ENCODE measurements at places on chromosomes 3 and 15.

GRCh38 chr3:7207125-7207524, 346.2 kb downstream of the GRM7 start:
- DNase-seq = no peak

DNA sequence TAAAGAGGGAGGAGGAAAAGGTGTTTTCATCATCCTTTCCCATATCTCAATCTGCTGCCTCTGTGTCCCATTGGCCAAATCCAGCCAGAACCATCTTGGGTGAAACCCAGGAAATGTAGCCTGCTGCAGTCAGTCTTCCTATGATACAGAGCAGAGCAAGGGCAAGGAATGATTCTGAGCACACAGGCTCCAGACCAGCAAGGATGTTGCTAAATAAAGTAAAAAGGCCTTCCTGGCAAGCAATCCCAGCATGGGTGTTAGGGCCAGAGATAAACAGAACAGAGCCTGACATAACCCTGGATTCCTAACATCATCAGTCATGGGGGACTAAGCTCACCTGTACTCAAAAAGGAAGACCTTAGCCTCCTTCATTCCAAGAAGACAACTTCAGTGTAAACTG, 90.7 kb upstream of the AGTR1 start:
- no peak for DNase-seq

- peak; percentile 33 for DNase-seq
These were observed 203.8 kb upstream of the CD96 start for GRCh38 chr3:111338059-111338698.

GRCh38 chr3:175070946-175071345, 211.8 kb downstream of the NAALADL2 start:
- no peak for DNase-seq

DNA sequence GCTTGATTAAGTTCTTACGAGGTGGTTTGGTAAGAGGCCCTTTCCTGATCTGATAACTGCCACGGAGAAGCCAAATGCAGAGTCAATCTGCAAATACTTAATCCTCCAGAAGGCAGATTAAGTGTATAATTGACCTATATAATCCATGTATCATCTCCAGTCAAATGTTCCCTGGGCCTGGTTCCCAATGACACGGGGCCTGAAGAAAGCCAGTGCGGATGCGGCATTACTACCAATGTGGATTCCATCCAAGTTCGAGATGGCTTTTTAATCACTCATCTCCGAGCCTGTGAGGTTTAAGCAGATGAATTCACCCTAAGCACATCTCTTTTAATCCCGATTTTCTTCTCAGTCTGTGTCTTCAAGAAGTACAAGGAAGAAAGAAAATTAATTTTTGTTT, 60.0 kb upstream of the FEZF2 start:
- DNase-seq = no peak

DNA sequence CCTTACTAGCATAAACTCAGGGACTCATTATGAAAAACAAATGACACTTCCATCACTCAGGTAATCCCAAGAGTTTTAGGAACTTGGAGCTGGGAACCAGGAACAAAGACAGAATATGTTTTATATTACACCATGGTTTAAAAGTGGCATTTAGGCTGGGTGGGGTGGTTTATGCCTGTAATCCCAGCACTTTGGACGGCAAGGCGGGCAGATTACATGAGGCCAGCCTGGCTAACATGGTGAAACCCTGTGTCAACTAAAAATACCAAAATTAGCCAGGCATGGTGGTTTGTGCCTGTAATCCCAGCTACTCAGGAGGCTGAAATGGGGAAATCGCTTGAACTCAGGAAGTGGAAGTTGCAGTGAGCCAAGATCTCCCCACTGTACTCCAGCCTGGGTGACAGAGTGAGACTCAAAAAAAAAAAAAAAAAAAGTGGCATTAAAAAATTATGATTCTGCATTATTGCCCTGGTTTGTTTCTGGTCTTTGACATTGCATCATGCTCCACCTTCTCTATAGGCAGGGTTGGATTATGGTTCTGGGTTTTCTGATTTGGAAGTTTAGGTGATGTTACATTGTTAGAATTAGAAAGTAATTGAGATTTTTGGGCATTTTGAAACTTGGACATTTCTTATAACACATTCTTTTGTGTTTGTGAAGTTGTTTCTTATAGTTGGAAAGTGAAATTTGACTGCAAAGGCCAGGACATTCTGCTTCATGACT, 19.0 kb downstream of the SQOR start:
- DNase-seq = no peak

- no peak for DNase-seq
These were observed 259.8 kb upstream of the WNT5A start for GRCh38 chr3:55746808-55747413.

DNA sequence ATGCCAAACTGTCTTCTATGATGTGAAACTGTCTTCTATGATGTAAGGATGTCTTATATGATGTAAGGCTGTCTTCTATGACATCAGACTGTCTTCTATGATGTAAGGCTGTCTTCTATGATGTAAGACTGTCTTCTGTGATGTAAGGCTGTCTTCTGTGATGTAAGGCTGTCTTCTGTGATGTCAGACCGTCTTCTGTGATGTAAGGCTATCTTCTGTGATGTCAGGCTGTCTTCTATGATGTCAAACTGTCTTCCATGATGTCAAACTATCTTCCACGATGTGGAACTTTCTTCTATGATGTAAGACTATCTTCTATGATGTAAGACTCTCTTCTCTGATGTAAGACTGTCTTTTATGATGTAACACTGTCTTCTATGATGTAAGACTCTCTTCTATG, 27.9 kb downstream of the MGLL start:
- DNase-seq = no peak

DNA sequence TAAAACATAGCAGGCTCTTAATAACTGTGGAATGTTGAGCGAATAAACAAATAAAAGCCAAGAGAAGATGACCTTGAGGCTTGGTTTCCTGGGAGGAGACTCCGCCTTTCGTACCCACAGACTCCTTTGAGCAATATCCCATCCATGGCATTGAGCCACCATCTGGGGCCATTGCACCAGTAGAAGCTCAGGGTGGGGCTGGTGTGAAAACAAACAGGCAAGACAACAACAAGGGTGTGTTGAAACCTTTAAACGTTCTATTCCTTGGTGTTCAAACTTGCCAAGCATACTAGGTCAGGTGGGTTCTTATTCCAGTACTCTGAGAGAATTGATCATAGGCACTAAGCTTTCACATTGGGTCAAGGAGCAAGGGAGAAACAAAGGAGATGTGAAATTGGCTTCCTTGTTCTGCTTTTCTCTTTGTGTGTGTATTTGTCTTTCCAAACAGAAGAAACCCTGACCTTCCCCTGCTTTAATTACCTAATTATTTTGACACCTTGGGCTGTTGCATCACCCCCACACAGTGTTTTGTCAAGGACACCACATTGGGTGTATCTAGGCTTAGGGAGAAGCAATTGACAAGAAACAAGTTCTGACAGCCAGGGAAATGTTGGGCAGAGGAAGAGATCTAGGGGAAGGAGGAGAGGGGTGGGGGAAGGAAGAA, 105.1 kb upstream of the BCL6 start:
- DNase-seq = no peak

DNA sequence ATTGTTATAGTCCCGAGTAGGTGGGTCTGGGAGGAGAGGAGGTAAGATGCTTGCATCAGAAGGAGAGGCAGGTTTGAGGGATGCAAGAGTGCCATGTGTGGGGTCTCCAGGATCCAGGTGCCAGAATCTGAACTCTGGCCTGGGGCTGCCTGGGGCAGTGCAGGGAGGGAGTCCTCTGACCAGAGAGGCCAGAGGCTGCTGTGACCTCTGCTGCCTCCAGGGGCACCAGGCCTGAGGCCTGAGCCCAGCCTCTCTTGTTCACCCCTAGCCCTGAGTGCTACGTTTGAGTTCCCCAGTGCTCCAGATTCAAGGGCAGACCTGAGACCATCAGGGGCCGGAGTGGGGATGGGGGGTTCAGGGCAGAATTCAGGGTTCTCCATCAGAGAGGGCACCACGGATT, 7.4 kb downstream of the SLC38A3 start:
- no peak for DNase-seq

DNA sequence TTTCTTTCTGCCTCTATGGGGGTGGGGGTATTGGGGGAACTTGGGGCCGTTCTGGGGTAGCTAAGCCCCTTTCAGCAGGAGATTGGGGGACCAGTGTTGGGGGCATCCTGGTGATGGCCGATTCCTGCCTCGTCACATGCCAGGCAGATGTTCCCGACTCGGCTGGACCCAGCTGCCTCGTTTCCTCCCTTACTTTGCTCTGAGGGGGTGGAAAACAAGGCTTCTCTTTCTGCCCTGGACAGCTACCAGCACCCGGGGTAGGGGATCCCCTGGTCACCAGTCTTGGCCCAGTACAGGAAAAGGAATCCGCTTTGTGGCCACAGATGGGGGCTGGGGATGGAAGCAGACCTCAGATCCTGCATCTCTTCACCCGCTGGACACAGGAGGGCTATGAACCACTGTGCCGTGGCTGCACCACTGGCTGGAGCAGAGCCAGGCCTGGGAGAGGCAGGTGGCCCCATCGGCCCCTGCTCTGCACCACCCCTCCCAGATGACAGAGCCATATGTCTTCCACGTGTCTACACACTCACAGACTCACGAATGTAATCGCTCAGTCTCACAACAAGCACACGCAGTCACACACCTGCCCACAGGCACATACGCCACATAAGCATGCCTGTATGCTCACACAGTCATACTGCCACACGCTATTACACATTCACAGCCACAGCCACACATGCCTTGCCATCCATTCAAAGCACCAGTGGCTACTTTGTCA, 12.4 kb downstream of the SNX33 start:
- no peak for DNase-seq

GRCh38 chr15:66919421-66919820, 146.0 kb upstream of the SMAD3 start:
- DNase-seq = no peak

DNA sequence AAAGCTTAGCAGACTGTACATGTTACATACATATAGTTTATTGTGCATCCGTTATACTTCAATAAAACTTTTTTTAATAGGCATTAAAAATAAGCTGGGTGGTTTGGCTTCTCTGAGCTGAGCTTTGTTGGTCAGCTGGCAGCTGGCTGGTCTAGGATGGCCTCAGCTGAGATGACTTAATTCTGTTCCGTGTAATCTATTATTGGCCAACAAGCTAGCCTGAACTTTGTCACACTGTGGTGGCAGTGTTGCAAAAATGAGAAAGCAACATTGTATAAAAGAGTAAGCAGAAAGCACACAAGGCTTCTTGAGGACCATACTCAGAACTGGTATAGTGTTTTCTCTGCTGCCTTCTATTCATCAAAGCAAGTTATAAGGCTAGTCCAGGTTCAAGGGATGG, 45.2 kb downstream of the CGGBP1 start:
- no peak for DNase-seq

- no peak for DNase-seq
These were observed 402.3 kb upstream of the RGMA start for GRCh38 chr15:93491291-93491690.

DNA sequence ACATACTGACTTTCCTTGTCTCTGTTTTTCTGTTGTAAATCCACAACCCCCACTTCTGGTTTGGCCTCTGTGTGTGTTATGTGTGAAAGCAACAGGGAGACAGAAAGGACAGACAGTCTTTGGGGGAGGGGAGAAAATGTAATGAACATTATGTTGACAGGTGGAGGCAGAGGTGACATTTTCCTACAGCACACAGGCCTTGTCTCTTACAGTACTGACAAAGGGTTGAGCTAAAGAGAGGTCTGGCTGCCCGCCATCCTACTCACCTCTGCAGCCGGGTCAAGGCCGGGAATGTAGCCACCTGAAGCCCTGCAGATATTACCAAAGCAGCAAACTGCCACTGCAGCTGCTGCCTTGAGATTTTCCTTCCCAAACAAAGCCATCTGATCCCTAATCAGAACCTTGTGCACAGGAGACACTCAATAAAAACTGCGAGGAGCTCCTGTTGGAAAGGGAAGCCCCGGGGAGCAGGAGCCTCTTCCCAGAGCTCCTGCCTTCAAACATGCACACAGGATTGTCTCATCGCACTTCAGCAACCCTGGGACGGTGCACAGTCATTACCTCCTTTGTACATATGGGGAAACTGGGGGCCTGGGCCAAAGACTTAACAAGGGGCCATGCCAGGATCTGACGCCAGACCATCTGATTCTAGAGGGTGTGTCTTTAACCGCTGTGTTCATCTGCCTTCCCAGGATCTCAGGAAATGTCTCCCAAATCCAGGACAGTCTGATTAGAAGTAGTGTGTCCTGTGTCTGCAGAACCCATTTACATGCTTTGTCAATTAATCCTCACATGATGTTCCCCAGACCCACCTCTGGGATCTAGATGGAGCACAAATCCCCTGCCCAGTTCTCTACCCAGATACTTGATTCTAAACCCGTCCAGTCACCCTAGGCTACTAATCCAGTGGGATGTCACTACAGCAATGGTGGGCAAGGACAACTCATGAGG, 14.2 kb downstream of the MYO5C start:
- no peak for DNase-seq

- no peak for DNase-seq
These were observed 71.6 kb downstream of the CHAC1 start for GRCh38 chr15:41024885-41025284.

DNA sequence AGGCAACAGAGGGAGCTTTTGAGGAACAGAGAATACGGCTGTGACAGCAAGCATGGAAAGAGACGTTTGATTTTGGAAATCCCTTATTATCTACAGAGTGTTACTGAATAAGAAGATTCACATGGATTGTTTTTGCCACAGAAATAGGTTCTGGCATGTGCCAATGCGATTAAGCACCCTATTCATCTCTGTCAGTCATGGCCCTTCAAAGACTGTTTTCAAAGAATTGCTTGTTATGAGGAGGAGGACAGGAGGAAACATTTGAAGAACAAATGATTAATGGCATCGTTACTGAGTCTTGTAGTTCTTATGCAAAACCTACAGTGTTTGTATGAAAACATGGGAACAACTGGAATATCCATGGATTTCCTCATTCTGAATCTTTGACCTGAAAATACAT, 86.2 kb downstream of the EPHA6 start:
- DNase-seq = no peak

- no peak for DNase-seq
These were observed 282.4 kb upstream of the LRRFIP2 start for GRCh38 chr3:37456781-37457180.
